ENCODE measurements at places on chromosomes 3 and 15.
A peak's percentile ranks its signal among the peaks of the same experiment; 100 is the strongest.

DNA sequence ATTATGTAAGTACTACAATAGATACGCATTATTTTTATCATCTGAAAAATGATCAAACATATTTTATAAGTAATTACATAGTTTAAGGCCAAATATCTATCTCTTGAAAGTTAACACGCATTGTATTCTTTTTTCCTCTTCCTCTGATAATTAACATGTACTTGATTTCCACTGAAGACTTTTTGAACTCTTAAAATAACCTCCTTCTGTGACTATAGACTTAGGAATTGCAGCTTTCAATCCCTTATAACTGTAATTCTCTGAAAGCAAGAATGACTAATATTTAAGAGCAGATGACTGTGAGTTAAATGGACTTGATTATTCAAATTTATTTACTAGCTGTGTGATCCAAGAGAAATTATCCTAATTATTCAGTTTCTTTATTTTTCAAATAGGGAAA, 730.6 kb upstream of the NECTIN3 start:
- no peak overlapping the region for H3K27ac ChIP-seq
- peaks cover 10% of the 10 kb centered on the region for H3K27me3 ChIP-seq
- H3K36me3 ChIP-seq, result no peaks in the 10 kb centered on the region
- H3K4me1 ChIP-seq, result no peaks in the 10 kb centered on the region
- no peak overlapping the region for H3K4me3 ChIP-seq

DNA sequence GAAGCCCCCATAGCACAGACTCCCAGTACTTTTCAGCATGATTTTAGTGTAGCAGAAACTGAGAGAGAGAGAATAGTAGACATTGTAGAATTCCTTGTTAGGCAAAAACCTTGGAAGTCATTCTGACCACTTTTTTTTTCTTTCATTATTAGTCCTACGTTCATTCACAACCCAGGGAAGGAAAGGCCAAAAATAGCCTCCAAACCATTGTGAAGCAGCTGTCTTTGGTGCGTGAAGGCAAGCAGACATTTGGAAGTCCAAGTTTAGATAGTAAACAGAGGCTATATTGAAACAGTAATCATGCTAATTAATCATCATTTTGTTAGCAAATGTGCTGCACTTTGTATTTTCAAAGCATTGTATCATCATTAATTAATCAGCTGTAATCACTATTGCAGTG, 34.5 kb downstream of the CCDC54 start:
- no peak overlapping the region for H3K4me3 ChIP-seq
- no peak overlapping the region for H3K27ac ChIP-seq
- no peak for DNase-seq
- H3K36me3 ChIP-seq, result peaks cover 3% of the 10 kb centered on the region

GRCh38 chr3:114928989-114929640, 218.0 kb downstream of the ZBTB20 start:
- H3K27ac ChIP-seq, result no peak overlapping the region
- DNase-seq, result no peak
- H3K4me1 ChIP-seq, result no peaks in the 10 kb centered on the region
- H3K27me3 ChIP-seq, result no peaks in the 10 kb centered on the region
- H3K36me3 ChIP-seq, result peaks cover 25% of the 10 kb centered on the region

DNA sequence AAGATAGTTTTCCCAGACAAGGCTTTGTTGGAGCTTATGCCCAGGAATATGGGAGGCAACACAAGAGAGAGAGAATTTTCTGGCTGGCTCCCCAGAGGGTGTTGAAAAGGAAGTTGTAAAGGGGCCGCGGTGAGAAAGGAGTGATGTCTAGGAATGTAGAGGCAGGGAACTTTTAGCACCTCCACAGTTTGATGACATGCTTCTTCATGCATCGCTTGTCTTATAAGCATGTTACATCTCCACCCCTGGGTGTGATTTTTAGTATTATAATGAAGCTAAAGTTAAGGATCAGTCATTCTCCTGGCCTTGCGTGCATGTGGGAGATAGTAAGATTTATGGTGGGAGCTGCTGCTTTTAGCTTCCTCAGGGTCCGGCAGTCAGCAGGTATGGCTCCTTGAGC, 32.8 kb upstream of the TF start:
- no peaks in the 10 kb centered on the region for H3K36me3 ChIP-seq
- no peak overlapping the region for H3K4me3 ChIP-seq
- no peak overlapping the region for H3K27ac ChIP-seq

- peaks cover 2% of the 10 kb centered on the region for H3K27me3 ChIP-seq
- peaks cover 6% of the 10 kb centered on the region for H3K36me3 ChIP-seq
- H3K4me3 ChIP-seq, result no peak overlapping the region
Measured at GRCh38 chr3:158733656-158734055, 1.4 kb upstream of the RARRES1 start.

DNA sequence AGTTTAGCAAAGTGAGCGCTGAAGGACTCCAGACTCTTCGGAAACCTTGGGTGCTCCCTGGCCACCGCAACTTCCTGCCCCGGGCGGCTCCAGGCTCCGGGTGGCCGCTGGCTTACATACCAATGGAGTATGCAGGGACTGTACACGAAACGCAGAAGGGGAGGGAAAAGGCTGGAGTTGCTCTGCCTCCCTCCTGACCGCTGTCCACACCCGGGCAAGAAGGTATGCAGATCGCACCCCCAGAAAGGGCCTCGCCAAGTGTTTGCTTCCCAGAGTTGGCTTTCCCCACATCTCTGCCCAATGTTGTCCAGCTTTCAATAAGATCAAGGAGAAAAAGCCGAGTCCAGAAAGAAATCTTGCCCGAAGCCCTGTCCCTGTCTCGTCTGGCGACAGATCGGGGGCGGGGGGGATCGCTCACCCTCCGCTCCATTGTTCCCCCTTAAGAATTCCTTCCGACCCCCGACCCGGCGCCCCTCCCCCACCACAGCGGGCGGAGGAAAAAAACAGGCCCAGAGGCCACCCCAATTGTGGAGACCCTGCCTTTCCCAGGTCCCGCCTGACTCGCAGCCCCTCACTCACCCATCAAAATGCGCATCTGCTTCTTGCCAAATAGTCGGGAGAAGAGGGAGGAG, 533 bp downstream of the ARF4 start:
- DNase-seq, result peak; percentile 73
- peak overlapping the region; percentile 100 for H3K27ac ChIP-seq
- H3K4me3 ChIP-seq, result peak overlapping the region; percentile 97
- peaks cover 49% of the 10 kb centered on the region for H3K4me1 ChIP-seq
- H3K36me3 ChIP-seq, result peaks cover 16% of the 10 kb centered on the region
- H3K27me3 ChIP-seq, result no peaks in the 10 kb centered on the region

- peaks cover 2% of the 10 kb centered on the region for H3K4me1 ChIP-seq
- no peaks in the 10 kb centered on the region for H3K27me3 ChIP-seq
- no peak overlapping the region for H3K27ac ChIP-seq
- no peaks in the 10 kb centered on the region for H3K36me3 ChIP-seq
- no peak overlapping the region for H3K4me3 ChIP-seq
- DNase-seq, result no peak
Measured at GRCh38 chr3:55668359-55668758, 181.3 kb upstream of the WNT5A start.

DNA sequence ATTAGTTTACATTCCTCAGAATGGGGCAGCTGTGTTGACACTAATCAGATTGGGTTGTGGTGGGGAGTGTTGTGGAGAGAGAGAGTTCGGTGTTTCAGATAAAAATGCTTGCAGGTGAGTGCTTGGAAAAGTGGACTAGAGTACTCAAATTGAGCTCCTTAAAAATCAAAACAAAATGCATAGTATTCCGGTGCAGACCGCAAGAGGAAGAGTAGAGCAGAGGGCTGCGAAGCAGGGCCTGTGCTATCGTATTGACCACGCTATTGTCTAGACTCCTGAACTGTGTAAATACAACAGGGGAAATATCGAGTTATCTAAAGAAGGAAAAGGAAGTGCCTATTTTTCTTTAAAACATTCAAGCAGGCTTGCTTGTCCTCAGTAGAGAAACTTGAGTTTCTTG, 159.5 kb downstream of the TP63 start:
- peaks cover 21% of the 10 kb centered on the region for H3K4me1 ChIP-seq
- no peaks in the 10 kb centered on the region for H3K27me3 ChIP-seq
- peak; percentile 7 for DNase-seq
- no peak overlapping the region for H3K27ac ChIP-seq

DNA sequence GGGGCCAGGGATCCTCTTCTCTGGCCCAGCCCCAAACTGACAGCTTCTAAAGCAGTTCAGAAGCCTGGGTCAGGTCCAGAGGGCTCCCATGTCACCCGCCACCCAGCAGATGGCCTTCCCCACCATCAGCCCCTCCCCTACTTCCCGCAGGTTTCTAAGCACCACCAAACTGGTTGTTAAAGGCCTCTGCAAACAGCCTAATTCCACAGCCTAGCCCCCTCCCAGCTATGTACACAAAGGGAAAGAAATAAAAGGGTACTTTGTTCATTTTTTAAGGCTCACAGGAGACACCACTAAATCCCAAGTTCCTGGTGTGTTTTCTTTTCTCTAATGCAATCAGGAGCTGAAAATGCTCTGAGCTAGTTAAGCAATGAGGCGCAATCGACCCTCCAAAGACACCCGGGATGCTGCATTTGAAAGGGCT, 30.6 kb downstream of the PLCH1 start:
- no peaks in the 10 kb centered on the region for H3K4me1 ChIP-seq
- DNase-seq, result no peak
- H3K27me3 ChIP-seq, result no peaks in the 10 kb centered on the region
- H3K27ac ChIP-seq, result no peak overlapping the region

DNA sequence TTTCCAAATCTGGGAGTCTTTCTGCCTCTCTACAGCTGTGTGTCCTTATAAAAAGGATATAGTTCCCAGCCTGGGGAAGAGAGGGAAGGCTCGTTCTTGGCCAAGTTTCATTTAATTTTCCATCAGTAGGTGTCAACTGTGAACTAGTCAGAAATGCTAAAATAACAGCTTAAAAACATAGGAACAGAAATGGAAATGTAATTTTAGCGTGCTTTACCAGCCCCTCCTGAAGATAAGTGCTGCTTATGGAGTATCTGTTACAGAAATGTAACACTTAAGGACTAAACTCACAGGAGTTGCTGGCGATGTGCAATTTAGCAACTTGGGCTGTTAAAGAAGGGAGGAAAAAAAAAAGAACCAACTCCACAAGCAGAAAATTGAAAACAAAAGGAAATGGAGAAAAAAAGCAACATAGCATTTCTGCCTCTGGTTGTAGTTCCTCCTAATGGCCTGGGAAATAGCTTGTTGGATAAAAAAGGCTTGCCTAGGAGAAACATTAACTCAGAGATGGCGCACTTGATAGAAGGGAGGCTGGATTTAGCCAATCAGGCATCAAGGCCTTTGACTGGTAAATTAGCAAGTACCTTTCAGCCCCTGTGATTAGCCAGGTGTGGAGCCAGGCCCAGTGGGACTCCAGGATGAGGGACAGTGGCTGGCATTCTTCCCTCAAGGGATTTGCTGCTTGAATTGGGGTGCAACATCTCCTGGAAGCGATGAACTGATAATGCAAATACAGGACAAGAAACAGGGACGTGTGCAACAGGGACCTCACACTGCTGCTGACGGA, 84.3 kb downstream of the RPLP1 start:
- H3K4me3 ChIP-seq, result no peak overlapping the region
- H3K36me3 ChIP-seq, result no peaks in the 10 kb centered on the region
- no peak for DNase-seq
- H3K27ac ChIP-seq, result no peak overlapping the region
- H3K27me3 ChIP-seq, result no peaks in the 10 kb centered on the region
